AG09309 (cell line): ENCODE measurements at places on chromosomes 1 and 21.

GRCh38 chr1:95067062-95067461, 5.7 kb downstream of the ALG14 start:
- DNase-seq = no peak

DNA sequence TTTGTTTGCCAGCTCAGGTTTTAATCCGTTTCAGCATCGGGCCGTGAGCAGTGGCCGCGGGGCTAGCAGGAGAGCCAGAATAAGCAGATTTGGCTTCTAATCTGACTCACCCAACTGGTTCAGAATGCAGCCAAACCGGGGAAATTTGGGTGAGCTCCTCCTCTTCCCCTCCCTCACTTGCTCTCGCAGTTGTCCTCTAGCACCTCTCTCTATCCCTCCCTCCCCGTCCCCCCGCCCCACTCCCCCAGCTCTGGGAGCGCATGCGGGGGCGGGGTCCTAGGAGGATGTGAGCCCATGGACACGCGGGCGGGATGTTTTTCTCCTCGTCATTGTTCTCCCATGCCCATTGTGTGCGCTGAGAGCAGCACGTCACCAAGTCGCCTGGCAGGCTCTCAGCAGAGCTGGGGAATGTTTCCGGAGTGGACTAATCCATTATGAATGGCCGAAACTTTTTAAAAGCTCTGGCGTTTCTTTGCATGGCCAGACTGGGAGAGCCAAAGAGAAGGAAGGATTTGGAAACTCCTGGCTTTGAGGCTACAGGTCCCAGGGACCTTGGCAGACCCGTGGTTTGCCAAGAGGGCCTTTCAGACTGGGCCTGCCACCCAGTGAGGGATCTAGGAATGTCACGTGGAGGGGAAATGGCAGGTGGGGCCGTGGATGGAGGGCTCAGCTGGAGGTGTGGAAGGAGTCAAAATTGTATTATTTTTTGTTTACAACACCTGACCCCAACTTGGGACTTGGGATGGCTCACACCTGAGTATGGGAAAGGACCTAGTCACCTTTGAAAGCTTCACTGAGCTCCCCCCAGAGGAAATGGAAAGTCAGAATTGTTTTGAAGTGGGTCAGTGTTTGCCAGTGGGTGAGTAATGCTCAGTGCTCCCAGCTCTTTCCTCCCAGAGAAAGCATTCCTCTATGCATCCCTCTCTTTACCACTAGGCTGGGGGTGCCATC, 39.2 kb downstream of the CDK18 start:
- DNase-seq = peak; percentile 53

- DNase-seq = no peak
These were observed 105.9 kb downstream of the PIK3R3 start for GRCh38 chr1:46026531-46026930.

- DNase-seq = no peak
These were observed 77.2 kb upstream of the EFHD2 start for GRCh38 chr1:15332525-15332924.

DNA sequence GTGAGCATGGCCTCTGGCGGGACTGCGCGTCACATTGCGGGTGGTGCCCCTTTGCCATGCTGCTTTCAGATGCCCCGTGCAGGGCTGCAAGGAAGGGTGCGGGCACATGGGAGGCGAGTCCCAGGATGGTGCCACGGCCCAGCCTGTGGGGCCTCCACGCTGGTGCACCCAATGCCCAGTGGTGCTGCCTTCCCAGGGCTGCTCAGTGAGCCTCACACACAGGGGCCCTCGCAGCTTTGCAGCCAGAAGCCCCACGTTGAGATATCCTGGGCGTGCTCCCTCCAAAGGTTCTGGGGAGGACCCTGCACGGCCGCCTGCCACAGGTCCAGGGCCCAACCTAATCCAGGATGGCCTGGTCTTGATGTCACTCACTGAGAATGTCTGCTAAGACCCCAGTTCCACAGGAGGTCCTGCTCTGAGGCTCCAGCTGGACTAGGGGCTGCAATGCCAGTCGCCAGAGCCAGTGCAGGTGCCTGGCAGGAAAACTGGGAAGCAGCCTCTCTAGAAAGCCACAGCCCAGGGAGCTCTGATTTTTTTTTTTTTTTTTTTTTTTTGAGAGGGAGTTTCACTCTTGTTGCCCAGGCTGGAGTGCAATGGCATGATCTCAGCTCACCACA, 34.1 kb upstream of the PRSS38 start:
- no peak for DNase-seq

DNA sequence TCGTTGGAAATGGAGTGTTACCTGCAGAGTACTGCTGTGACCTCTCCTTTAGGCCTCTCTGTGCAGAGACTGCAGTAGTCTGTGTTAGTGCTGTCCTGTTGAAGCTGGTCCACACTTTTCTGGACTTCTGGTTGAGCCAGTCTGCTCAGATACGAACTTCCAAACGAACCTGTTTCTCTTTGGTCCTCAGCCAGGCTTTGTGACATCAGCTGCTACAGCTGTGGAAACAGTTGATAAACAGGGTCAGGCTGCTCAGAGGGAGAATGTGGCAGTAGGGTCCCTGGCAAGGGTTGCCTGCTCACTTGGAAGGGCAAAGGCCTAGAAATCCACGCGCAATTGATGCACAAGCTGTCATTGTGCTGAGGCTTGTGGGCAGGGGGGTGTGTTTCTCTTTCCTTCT, 98.8 kb downstream of the NOS1AP start:
- no peak for DNase-seq

GRCh38 chr1:235199441-235199840, 38.4 kb upstream of the RBM34 start:
- peak; percentile 21 for DNase-seq

- no peak for DNase-seq
These were observed 29.0 kb downstream of the PPFIA4 start for GRCh38 chr1:203055161-203055799.

GRCh38 chr1:232704694-232705680, 75.1 kb upstream of the SIPA1L2 start:
- peak; percentile 71 for DNase-seq

DNA sequence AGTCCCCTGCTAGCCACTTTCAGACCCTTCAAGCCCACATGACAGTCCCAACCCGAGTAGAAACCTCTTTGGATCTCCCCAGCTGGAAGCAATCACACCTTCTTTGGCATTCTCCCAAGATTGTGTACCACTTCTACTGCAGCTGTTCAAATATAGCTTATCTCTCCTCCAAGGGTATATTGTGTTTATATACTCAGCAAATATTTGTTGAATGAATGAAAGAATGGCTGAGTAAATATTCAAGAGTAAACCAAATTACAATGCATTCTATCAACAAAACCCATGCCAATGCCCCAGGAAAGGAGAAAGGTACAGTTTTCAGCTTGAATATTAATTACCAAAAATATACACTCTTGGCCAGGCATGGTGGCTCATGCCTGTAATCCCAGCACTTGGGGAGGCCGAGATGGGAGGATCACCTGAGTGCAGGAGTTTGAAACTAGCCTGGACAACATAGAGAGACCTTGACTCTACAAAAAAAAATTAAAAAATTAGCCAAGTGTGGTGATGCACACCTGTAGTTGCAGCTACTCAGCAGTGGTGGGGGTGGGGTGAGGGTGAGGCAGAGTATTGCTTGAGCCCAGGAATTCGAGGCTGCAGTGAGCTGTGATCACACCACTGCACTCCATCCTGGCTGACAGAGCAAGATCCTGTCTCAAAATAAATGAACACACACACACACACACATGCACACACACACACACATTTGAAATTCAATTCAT, 68.5 kb downstream of the NIBAN1 start:
- no peak for DNase-seq

DNA sequence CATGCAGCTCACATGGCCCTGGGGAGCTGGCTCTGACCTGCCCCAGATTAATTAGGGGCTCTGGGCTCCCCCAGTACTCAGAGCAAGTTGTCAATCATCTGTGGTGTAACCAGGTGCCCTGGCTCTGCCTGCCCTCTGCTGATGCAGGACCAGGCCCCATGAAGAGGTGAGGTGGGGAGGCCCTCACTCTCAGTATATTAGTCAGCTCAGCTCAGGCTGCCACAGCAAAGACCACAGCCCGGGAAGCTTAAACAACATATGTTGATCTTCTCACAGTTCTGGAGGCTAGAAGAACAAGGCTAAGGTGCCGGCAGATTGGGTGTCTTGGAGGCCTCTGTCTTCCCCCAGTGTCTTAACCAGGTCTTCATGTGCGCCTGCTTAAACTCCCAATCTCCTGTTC, 66.5 kb downstream of the FCRL5 start:
- DNase-seq = no peak

- DNase-seq = peak; percentile 55
These were observed 184.2 kb downstream of the ETS2 start for GRCh38 chr21:38989745-38990423.

GRCh38 chr1:187110351-187110750, 281.6 kb downstream of the PLA2G4A start:
- no peak for DNase-seq

- DNase-seq = peak; percentile 62
These were observed at the start of gene SYNJ1 for GRCh38 chr21:32727687-32728455. Gene SYNJ1, minus strand, starts transcription at chr21:32728013. Its CDS starts 1,118 bp downstream, at chr21:32726895.

- DNase-seq = no peak
These were observed 33.6 kb upstream of the DISP1 start for GRCh38 chr1:222781251-222781650.

- DNase-seq = no peak
These were observed 2.5 kb upstream of the KRTAP12-1 start for GRCh38 chr21:44684483-44684882.

DNA sequence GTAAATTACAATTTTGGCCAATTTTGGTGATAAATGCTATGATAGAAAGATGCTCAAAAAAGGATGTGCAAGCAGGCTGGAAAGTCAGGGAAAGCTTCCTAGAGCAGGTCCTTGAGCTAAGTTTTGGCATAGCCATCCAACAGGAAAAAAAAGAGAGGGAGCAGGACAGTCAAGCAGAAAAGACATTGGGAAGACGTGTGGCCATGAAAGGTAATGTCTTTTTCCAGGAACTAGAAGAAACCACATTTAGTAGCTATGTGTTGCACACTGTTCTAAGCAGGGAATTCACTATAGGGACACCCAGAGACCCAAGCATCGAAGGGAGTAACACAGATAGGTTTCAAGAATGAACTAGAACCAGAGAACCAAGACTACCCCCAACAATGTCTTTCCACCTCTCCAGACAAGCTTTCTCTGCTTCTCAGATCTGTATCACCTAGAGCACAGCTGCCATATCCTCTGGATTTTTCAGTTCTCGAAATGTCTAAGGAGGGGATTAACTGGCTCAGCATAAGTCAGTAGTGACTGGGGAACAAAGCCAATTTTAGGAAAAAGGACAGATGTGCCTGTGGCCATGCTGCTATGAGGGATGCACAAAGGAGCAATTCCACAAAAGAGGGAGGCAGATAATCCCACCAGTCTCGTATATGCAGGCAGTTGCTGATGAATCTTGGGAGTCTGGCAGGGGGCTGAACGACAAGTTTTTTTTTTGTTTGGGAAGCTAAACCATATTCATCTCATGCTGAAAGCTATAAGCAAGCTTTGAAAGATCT, 97.1 kb upstream of the DAB1 start:
- DNase-seq = no peak

GRCh38 chr1:204619721-204620120, 65.8 kb downstream of the LRRN2 start:
- no peak for DNase-seq

DNA sequence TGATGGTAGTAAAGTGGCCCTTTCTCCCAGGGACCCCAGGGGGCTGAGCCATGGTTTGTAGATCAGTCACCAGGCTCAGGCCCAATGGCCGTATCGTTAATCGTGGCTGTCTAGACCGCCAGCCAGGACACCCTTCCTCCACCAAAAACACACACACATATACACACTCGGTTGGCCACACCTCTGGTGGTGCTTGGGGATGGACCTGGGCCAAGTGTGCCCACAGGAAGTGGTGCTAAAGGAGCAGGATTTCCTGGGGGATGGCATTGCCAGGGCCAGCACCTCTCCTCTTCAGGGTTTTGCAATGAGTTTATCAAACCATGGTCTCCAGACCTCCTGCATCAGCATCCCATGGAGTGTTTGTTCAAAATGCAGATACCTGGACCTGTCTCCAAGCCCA, 36.2 kb downstream of the CITED4 start:
- DNase-seq = no peak
